Kidney tubule cell (primary cell): ENCODE measurements at places on chromosomes 3 and 15.
A peak's percentile ranks its signal among the peaks of the same experiment; 100 is the strongest.

DNA sequence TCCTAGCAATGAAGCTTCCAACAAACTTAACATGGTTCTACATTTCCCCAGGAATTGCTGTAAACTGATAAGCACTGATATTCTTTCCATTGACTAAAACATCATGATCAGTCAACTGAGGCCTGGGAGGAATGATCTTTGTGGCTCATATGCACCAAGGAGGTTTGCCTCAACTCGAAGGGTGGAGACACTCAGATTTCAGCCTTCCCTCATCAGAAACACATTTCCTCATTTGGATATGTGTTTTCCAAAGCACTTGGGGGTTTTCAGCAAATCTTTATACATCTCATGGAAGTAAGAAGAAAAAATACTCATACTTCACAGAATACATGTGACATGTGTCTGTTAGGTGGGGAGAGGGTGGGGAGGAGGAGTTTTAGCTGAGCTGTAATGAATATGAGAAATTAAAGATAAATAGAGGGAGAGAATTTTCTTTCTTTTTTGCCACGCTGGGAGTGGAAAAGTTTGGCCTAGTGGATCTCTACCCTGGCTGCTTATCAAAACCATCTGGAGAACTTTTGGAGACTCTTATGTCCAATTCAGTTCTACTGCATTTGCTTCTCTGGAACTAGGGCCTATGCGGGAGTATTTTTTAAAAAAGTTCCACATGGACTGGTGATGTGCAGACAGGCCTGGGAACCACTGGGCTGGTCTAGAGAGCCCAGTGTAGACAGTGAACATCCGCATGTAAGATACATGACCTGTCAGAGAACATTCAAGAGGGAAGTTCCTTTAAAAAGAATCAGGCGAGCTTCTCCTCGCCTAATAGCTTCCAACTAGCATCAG, 301.0 kb upstream of the ICE2 start:
- no peak for DNase-seq

DNA sequence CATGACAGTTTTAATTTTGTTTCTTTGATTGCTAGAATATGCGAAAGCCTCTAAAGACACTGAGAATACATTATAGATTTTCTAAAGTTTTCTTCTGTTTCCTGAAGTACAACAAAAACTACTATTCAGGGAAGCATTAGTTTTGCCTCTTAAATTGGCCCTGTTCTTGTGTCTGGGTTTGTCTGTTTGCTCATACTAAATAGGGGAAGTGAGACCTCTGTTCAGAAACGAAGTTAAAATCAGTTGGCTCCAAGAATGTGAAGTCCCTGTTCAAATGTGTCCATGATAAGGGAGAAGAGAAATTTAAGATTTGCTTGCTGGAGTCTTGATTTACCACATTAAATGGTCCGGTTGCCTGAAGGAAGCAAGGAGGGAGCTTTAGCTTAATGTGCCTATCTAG, 327.3 kb upstream of the GBE1 start:
- DNase-seq = no peak

- peak; percentile 80 for DNase-seq
Observed at GRCh38 chr3:113441051-113441770, at the start of gene CFAP44. Gene CFAP44 (minus strand): TSS chr3:113441493. CDS start chr3:113433664, 7,829 bp downstream.

- DNase-seq = peak; percentile 47
Observed at GRCh38 chr15:75023872-75024636, 664 bp downstream of the PPCDC start.

DNA sequence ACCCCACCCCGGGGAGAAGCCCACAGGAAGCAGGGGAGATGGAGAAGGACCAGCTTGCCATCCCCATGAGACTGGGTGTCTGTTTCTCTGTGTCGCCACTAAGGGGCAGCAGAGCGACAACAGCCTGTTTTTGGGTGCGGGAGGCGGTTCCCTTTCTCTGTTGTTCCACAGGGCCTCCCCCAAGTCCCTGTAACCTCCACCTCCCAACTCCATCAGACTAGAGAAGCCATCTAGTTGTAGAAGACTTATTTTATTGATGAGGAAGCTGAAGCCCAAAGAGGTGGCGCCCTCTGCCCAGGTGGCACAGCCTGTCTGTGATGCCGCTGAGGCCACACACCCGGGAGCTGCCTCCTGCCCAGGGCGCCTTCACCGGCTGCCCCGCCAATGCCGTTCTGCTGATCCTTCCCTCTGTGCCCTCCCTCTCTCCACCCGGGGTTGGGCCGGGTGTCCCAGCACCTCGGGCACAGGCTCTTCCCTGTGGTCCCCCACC, 3.9 kb upstream of the CCDC9B start:
- DNase-seq = peak; percentile 55

GRCh38 chr3:160968761-160969160, 136.4 kb downstream of the B3GALNT1 start:
- DNase-seq = no peak

- DNase-seq = no peak
Observed at GRCh38 chr3:119161240-119161639, 12.2 kb upstream of the UPK1B start.

DNA sequence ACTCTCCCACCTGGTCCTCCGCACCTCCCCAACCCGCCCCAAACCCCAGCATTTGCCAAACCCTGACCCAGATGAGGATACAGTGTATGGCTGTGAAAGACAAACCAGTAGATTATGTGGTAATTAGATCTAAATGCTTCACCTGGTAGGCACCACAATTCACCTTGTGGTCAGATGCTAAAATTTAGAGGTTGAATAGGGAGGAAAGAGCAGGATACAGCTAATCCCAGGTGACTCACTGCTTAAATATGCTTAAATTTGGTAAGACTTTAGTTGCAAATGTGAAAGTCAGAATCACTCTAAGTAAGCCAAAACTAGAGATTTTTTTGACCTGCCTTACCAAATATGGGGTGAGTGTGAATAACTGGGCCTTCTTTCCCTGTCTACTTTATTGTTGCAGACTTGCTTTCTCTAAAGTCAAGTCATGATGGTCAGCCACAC, 105.5 kb downstream of the MME start:
- DNase-seq = peak; percentile 12

DNA sequence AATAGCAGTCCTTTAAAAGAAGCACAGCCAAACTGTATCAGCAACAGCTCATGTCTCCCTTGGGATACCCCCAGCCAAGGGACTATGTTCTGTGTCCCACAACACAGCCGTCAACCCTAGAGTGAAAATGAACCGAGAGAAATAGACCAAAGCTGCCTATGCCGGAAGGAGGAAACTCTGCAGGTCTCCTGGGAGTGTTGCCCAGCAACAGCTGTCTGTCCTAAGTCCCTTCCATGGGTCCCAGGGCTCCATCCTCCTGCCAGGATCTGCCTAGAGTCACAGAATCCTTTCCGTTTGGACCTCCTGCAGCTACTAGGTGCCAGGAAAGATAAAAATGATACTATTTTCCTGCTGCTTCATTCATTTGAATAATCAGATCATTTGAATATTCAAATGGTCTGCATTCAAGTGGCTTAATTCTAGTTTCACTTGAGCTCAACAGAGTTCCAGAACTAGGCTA, 53.1 kb downstream of the TRANK1 start:
- DNase-seq = no peak

DNA sequence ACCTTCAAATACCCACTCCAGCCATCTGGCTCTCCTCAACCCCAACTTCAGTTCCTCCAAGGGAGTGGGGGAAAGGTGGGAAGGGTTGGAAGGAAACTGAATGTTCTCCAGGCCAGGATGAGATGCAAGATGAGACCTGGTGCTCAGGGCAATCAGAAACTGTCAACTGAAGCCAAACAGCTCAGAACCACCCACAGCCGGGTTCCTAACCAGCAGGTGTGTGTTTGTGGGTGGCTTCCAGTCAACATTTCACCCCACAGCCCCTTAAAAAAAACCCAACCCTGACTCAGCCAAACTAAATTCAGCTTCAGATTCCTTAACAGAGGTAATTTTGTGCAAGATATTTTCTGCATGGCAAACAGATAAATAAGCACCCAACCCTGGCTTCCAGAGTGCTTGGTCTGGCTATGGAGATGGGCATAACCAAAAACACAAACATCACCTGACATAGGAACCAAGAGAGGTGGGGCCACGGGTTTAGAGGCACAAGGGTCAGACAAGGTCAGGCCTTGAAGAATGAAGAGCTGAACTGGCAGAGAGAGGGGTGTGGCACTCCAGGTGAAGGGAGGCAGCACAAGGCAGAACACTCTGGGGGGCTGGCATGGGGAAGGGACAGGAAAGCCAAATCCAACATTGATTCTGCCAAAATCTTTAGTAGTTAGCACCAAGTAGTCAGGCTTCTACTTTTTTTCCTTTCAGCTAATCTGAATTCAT, 34.7 kb downstream of the ZNF445 start:
- no peak for DNase-seq

DNA sequence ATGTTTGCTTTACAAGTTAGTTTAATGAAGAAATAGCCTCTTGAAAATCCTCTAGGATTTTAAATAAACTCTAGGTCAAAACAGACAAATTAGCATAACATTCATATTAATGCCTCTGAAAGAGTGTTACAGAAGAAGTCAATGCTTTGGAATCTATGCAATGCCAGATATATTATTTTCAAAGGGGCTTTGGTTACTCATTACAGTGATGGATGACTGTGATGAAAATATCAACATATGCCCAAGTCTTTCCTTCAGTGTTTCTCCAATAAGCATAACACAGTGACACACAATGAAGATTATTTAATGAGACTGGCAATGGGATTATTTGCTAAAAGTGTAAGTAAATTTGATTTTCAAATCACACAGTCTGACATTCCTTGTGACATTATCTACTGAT, 1247.2 kb downstream of the ROBO2 start:
- peak; percentile 44 for DNase-seq

DNA sequence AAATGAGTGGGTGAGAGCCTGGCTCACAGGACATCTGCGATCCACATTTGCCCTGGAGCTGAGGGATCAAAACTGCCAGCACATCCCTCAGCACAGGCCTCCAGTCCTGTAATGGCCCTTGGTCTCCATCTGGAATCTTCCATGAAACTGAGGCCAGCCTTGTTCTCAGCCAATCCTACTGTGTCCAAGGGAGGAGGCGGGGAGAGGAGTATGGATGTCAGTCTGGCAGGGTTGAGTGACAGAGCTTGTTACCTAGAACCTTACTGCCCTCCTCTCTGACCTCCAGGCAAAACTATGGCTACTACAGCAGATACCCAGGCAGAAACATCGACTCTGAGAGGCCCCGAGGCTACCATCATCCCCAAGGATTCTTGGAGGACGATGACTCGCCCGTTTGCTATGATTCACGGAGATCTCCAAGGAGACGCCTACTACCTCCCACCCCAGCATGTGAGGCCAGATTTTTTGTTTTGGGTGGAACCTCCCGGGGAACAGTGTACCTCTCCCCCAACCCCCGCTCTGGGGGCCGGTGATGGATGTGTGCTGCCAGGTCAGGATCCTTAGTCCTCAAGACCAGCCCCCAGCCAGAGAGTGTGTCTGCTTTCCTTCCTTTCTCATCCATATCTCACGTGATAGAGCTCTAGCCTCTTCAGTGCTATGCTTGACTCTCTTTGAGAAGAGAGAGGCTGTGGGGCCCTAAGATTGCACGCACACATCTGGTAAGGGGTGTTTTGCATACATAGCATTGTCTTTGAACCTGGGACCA, 41.3 kb downstream of the CHDH start:
- DNase-seq = peak; percentile 93

GRCh38 chr15:88794001-88794400, 9.2 kb upstream of the ACAN start:
- no peak for DNase-seq
